ENCODE measurements at places on chromosomes 2 and 18.

GRCh38 chr18:623761-624620, 27.2 kb downstream of the CLUL1 start:
- DNase-seq: peak; percentile 55

- DNase-seq: no peak
Measured at GRCh38 chr2:133711806-133712205, 143.5 kb upstream of the NCKAP5 start.

DNA sequence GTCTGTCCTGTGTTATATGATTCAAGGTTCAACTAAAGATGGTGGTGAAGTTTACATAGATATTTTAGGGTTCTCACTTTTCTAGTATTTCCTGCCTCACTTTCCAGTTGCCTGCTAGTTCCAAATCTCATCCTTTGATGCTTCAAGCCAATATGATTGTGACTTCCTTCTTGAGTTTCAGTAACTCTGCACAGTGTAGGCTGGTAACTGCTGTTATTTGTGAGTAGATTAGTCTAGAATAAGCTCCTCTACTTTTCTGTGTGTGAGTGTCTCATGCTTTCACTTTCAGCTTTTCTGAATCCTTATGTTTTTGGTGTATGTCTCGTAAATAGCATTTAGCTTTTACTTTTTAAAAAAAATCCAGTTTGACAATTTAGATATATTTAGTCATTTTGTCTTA, 42.6 kb downstream of the GALNT1 start:
- no peak for DNase-seq

- no peak for DNase-seq
Measured at GRCh38 chr18:12007063-12007462, 25.8 kb downstream of the IMPA2 start.

DNA sequence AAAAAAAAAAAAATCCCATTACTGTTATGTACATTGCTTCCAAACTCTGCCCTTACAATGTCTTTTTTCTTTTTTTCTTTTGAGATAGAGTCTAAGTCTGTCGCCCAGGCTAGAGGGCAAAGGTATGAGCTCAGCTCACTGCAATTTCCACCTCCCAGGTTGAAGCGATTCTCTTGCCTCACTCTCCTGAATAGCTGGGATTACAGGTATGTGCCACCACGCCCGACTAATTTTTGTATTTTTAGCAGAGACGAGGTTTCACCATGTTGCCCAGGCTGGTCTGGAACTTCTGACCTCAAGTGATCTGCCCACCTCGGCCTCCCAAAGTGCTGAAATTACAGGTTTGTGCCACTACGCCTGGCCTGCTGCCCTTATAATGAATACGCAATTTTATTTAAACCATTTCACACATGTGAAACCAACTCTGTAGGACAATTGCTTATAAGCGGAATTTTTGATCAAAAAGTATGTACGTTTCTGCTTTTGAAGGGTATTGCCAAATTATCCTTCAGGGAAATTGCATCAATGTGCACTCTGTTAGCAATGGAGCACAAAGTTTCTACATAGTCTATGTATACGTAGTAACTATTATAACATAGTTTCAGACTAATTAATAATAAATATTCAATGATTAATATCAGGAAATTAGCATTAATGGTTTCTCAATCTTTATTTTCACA, 55.7 kb upstream of the ACTR3 start:
- no peak for DNase-seq

DNA sequence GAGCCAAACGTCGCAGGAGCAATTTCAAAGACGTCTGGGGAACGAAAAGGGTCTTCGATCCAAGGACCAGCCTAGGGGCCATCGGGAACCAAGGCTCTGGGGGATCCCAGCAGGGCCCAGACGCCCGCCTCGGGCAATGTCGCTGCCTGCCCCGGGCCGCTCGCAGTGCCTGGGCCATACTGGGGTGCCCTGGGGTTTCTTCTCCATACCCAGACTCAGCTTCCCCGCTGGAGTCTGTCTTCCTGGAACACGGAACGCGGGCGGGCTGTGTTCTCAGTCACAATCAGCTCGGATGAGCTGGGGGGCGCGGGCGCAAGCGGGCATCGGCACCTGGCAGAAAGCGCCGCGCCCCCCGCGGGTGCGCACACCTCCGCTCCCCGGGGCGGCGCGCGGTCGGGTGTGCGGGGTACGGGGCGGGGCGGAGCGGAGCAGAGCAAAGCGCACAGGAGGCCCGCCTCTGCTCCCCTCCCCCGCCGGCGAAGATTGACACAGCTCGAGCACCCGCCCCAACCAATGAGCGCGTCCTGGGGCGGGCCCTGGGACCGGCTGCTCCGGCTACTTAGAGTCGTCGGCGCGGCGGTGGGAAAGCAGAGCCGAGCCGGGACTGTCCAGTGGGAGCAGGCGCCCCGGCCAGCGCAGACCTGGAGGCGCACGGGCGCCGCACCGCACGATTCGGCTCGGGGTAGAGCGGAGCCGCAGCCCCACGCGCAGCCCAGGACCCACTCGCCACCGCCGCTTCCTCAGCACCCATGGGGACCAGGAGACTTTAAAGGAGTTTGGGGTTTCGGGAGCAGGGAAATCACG, at the start of gene LRATD1:
LRATD1 (plus strand) TSS at position 585 of the 804 bp plus-strand sequence. CDS start 1,263 bp downstream, outside the sequence.
- DNase-seq: peak; percentile 86

GRCh38 chr2:133241224-133241571, 327.1 kb downstream of the NCKAP5 start:
- peak; percentile 63 for DNase-seq

DNA sequence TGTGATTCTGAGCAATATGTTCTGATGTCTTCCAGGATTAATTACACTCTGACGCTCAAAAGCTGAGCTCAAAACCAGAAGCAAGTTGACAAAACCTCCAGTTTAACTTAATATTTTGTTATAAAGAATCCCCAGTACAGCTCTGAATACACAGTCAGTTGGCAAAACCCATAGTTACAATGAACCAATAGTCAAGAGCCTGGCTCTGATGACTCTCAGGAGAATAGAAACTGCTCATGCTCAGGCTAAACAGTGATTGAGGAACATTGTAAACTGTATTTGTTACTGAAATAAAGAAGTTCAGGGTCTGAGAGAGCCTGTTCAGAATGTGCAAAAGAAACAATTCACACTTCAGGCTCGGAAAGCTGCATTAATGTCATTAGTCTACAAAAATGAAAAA, 1565.9 kb downstream of the SUCLG1 start:
- no peak for DNase-seq

- no peak for DNase-seq
Measured at GRCh38 chr2:204483608-204484081, 61.6 kb upstream of the PARD3B start.

GRCh38 chr2:223010641-223011040, 41.3 kb upstream of the KCNE4 start:
- peak; percentile 95 for DNase-seq

- no peak for DNase-seq
Measured at GRCh38 chr2:237869343-237870102, 10.1 kb downstream of the RAMP1 start.

GRCh38 chr2:120807751-120808150, 72.1 kb downstream of the GLI2 start:
- no peak for DNase-seq

GRCh38 chr18:11714244-11714918, 25.3 kb downstream of the GNAL start:
- no peak for DNase-seq

DNA sequence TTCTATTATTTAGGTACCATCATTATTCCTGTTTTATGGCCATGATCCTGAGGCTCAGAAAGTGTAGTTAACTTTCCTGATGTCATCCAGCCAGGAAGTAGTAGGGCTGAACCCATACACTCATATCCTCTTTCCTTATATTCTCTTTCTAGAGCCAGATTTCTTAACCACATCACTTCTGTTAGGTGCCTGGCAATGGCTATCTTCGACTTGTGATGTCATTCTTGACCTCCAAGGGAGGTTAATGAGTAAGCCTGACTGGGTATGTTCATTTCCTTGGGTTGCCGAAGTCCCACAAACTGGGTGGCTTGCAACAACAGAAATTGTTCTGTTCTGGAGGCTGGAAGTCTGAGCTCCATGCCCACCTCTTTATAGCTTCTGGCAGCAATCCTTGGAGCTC, 43.4 kb downstream of the ITGB6 start:
- peak; percentile 49 for DNase-seq

DNA sequence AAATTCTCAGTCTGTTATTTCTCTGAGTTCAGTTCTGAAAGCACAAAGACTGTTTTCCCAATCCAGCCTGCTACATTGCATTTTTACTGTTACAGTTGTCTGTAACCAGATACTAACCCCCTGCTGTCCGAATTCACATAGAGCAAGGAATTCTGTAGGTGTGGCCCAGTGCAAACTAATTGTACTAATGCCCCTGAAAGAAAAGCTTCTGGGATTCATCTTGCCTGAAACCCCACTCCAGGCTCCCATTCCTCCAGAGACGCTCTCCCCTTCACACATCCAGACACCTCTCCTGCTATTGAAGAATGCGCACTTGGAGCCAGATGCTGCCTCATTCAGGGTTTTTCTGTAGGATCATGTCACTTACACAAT, 127.0 kb downstream of the TTC32 start:
- peak; percentile 32 for DNase-seq

DNA sequence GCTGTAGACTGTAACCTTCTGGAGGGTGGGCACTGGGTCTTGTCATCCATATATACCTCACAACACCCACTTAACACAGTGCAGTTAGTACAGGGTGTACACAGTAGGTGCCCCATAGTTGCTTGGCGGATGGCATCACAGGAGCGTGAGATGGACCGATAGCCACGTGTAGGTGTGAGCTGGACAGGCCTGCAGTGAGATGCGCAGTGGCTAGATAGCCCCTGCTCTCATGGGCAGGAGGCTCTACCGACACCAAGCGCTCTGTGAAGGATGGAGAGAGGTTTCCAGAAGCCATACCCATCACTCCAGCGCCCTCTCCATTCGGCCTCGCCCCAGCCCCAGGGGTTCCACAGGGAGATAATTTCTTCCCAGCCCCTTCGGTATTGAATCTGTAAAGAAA, 49.5 kb downstream of the CAPN13 start:
- DNase-seq: no peak

- DNase-seq: no peak
Measured at GRCh38 chr18:51569153-51569552, 371.7 kb upstream of the MEX3C start.

DNA sequence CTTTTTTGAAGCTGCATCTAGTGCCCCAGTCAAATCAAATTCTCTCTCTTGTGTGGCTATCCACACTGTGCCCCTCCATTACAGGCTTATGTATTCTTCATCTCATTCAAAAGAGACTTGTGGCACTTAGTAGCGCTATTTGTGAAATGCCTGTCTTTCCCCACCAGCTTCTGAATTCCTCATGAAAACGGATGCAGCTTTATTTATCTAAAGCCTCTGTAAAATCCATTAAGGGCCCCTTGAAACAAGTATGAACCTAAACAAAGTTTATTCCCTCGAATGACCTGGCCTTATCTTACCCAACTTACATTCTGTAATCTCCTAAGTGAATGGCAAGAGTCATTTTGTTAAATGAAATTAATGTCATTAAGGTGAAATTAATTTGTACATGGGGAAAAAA, 417.4 kb upstream of the PIK3C3 start:
- no peak for DNase-seq

- peak; percentile 68 for DNase-seq
Measured at GRCh38 chr2:205766779-205767359, 84.6 kb downstream of the NRP2 start.

- peak; percentile 95 for DNase-seq
Measured at GRCh38 chr2:112055730-112056625, 909 bp downstream of the TMEM87B start.
